ENCODE measurements at places on chromosomes 3 and 15.

DNA sequence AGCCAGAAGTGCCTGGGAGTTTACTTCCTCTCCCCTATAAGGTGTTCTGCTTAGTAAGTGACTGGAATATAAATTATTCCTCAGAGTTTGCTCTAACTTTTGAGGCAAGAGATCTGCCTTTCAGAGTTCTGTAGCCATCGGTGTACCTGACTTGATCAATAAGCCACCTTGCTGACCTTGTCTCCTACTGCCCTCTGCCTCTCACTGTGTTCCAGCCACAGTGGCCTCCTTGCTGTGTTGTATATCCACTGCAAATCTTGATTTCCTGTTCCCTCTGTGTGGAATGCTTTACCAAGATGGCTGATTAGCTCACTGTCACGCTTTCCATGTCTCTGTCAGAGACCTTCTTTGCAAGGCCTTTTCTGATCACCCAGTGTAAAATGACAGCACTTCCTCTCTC, 442.4 kb downstream of the SQOR start:
- no peak for DNase-seq

- no peak for DNase-seq
These were observed 63.9 kb downstream of the NFKBIZ start for GRCh38 chr3:101913168-101913567.

DNA sequence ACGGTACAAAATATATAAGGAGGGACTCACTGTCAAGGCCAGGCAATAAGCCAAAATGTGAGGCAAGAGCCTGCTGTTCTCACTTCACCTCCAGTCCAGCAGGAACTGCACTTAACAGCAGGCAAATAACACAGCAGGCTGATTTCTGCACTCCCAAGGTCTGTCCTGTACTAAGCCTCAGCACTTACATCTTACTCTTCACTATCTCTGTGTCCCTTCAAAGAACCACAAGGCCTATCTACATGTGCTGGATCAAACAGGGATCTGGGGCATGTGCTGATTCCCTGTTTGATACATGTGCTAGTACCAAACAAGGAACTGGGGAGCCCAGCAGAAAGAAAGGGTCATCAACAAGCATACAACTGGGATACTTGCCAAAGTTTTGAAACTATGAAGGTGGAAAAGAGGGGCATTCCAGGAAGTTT, 22.2 kb downstream of the UACA start:
- no peak for DNase-seq

- DNase-seq: no peak
These were observed 2.1 kb downstream of the OPA1 start for GRCh38 chr3:193594946-193595689.

- DNase-seq: no peak
These were observed 50.2 kb downstream of the HERC2 start for GRCh38 chr15:28271697-28272260.

GRCh38 chr3:39879581-39879980, 70.2 kb downstream of the MYRIP start:
- no peak for DNase-seq

GRCh38 chr3:25775936-25776335, 7.3 kb downstream of the NGLY1 start:
- no peak for DNase-seq

DNA sequence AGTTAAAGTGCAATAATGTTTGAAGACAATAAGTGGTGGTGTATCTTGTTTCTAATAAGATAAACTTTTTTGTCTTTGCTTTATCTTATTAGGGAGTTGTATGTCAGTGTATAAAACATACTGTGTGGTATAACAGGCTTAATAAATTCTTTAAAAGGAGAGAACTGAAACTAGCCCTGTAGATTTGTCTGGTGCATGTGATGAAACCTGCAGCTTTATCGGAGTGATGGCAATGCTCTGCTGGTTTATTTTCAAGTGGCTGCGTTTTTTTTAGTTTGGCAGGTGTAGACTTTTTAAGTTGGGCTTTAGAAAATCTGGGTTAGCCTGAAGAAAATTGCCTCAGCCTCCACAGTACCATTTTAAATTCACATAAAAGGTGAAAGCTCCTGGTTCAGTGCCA, 2.7 kb downstream of the RPL15 start:
- DNase-seq: no peak

All from activated CD4-positive, alpha-beta T cell treated with anti-CD3 and anti-CD28 coated beads, Interleukin-2, Interleukin-6, amounts not matched to agents 100 ng/mL and 50 ng/mL, durations not matched to agents 16 hours and 8 hours (primary cell).